Upper lobe of right lung (tissue), 1 donor: ENCODE measurements at places on chromosomes 2 and 18. TPM values are rescaled to one million over a fixed set of nuclear protein-coding genes. Genes with fewer than 3 reads are reported as not detected.

DNA sequence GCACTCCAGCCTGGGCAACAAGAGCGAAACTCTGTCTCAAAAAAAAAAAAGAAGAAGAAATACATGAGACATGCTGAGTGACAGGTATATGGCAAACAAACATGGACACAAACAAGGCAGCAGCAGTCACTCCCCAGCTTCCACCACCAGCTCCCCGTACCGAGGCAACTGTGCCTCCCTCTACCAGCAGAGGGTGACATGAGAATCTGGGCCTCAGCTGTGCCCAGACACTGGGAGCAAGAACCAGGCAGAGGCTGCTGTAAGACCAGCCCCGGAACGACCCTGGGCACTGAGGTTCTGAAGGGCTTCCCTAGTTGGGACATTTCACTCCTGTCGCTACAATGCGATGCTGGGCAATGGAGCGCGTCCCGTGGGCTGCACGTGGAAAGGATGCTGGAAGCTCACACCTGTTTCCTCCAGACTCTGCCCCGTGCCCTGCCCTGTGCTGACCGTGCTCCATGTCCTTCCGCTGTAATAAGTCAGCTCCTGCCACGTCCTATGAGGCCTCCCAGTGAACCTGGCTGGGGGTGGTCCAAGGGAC lies 37.1 kb downstream of the BOK start:
- H3K4me3 ChIP-seq = no peak overlapping the region
- no peak for DNase-seq
- no peak overlapping the region for H3K27ac ChIP-seq

GRCh38 chr2:205130111-205130829 lies 552.0 kb upstream of the NRP2 start:
- no peaks in the 10 kb centered on the region for H3K27me3 ChIP-seq
- H3K4me3 ChIP-seq = no peak overlapping the region
- H3K4me1 ChIP-seq = no peaks in the 10 kb centered on the region

- peaks cover 28% of the 10 kb centered on the region for H3K4me1 ChIP-seq
- no peak for DNase-seq
- H3K4me3 ChIP-seq = no peak overlapping the region
- H3K27ac ChIP-seq = no peak overlapping the region
These were observed 14.5 kb downstream of the SMAD2 start for GRCh38 chr18:47915930-47916329.

DNA sequence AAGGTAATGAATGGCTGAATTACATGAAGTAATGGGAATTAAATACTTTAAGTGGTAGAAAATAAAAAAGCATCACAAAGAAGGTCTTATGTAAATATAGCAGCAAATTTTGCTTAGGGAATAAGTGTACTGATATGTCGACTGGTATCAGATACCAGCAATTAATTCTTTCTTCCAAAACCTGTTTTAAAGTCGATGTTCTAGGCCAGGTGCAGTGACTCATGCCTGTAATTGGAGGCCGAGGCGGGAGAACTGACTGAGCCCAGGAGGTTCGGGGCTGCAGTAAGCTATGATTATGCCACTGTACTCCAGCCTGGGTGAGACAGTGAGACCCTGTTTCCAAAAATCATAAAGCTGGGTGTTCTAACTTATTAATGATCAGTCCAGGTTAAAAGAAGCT lies 30.3 kb downstream of the SP3 start:
- H3K4me3 ChIP-seq = no peak overlapping the region
- no peak overlapping the region for H3K27ac ChIP-seq
- no peaks in the 10 kb centered on the region for H3K27me3 ChIP-seq
- DNase-seq = no peak

DNA sequence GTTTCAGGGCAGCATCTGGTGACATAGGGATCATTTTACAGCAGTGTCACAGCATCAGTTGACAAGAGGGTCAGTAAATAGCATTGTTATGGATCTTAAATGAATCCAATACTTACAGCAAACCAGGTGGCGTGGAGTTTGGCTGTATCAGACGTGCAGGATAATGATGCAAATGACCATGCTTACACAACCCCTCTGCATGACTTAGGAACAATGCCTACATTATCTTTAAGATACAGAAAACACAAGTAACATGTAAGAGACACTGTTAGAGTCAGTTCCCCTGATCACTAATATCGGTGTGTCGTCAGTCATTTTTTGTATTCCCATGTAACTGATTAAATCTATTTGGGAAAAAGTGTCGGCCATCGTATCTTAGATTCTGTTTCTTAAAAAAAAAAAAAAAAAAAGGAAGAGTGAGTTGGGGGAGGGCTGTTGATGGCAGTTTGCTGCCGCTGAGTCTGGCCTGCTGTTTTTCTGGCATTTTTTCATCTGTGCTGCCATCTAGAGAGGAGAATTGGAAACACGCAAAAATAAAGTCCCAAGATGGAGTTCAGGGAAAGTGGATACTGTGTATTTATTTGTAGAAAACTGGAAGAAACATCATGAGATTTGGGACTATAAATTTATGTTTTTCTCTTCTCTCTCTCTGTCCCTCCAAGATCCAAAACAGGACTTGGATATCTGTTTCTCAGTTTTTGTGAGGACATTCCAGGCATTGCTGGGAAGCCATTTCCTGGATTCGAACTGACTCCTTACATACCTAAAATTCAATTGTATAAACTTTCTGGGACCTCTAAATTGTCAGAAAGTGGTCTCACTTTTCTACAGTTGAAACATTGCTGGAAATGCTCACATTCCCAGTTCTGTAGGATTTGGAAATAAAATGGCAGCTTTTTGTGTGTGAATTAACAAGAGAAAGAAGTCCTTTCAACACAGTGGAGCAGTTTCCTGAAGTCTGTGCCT lies 60.3 kb upstream of the AGPS start:
- H3K36me3 ChIP-seq = no peaks in the 10 kb centered on the region
- H3K4me1 ChIP-seq = peaks cover 4% of the 10 kb centered on the region
- no peak overlapping the region for H3K4me3 ChIP-seq

Gene EML4
- 83.0 TPM for total RNA-seq
